ENCODE measurements at places on chromosomes 11 and 22.

GRCh38 chr11:69326622-69327219 lies 32.8 kb downstream of the MYEOV start:
- DNase-seq, result no peak

DNA sequence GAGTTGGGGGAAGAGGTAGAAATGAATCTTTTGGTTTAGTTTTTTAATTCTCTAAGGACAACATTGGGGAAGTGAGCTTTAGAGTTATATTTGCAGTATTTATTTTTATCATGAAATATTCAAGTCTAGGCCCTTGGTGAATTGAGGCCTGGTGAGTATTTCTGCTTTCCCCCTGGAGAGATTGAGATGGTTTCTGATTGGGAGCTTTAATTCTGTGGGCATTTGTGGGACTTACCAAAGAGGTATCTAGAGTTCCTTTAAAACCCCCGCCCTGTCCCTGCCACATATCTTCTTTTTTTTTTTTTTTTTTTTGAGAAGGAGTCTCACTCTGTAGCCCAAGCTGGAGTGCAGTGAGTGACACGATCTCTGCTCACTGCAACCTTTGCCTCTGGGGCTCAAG lies 9.6 kb downstream of the ACO2 start:
- DNase-seq, result no peak

DNA sequence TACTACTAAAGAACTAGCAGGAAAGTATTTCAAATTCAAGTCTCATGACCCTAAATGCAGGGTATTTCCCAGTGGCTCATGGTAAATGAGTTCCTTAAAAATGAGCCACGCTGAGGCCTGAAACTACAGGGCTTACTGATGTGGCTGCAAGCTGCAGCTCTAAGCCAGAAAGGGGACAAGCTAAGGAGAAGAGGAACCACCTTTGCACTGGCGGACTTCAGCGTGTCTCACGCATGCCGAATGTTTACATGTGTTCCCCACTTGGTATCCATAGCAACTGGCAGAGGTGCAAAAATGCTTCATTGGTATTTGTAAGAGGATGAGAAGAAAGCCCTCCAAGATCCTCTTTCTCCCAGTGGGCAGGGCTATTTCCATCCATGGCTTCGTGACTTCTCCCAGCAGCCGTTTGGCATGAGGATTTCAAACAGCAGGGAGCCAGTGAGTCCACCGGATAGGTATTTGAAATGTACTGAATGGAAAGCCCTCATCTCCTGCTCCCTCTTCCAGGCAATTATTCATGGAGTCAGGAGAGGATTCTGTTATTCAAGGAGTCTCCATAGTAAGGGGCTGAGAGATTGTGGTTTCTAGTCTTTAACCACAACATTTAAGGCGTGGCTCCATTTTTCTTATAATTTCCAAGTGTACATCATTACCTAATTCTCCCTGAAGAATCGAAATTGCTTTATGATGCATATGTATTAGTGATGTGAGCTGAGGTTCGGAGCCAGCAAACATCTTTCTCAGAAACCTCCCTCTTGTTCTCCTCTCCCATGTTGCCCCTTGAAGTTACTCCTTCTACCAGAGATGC lies 55.3 kb upstream of the CD44 start:
- peak; percentile 77 for DNase-seq

GRCh38 chr11:69429716-69430491 lies 51.6 kb upstream of the LINC01488 start:
- no peak for DNase-seq

DNA sequence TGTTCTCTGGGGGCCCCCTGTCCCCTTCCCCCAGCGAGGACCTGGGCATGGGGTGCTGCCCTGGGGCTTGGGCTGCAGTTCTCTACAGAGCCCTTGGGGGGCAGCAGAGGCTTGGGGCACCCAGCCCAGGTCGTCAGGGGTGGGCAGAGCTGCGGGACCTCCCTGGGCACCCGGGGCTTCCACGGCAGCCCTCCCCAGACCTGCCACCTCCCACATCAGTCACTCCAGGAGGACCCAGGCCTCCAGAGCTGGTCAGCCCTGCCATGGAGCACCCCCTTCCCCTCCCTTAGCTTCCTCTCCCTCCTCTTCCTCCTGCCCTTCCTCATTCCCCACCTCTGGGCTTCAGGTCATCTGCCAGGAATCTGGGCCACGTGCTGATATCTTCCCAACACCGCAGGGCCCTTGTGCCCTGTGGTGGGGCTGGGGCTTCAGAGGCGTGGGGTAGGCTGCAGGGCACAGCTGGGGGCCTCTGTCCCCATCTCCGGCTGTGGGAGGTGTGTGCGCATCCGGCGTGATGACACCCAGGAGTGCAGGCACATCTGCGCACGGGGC lies 5.8 kb downstream of the TSPAN4 start:
- DNase-seq, result peak; percentile 71

- no peak for DNase-seq
Measured at GRCh38 chr22:43110927-43111623, 525 bp downstream of the BIK start.

DNA sequence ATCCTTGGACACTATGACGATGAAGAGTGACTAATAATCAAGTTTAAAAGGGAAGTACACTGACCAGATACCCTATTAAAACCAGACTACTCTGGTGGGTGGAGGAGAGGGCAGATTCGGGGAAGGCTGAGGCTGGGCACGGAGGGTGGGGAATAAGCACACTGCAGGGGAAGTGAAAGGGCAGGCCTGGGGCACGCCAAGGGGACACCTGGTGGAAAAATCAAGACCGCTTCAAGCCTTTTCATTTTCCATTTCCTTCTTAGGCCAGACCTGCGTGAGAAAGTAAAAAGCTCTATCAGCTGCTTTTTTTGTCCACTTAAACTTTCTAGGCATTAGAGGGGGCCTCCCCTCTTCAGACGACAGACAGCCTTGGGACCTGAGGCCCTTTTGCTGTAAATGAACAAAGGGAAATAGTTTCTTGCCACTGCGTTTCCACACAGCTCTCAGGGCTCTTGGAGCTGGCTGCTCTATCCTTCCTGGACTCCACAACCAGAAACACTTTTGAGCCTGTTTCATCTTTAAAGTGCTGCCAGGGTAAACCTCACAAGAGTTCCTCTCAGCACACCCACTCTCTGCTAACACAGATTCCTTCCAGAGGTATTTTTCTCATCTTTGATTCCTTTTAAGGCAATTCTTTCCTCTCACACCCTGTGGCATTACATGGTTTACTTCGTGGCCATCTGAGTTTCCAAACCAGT lies 25.0 kb upstream of the SERPIND1 start:
- no peak for DNase-seq

GRCh38 chr22:19448739-19449421 lies 1.4 kb upstream of the C22orf39 start:
- peak; percentile 82 for DNase-seq

GRCh38 chr11:111734101-111734953 lies 31.9 kb downstream of the PPP2R1B start:
- DNase-seq, result no peak

DNA sequence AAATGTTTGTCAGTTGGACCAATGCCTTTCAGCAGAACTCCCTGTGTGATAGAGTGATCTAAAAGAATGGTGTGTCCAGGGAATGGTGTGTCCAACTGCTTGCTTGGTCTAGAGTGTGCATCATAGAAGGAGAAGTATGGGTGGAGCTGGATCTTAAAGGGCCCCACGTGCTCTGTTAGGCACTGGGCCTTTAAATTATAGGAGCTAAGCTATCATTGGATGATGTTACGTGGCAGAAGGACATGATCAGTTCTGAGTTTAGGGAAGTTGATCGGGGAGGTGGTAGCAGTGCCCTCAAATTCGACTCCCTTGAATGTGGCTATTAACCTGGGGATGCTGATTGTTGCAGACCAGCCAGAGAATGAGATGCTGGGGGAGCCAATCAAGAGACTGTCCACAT lies 16.4 kb downstream of the STX3 start:
- no peak for DNase-seq

- peak; percentile 12 for DNase-seq
Measured at GRCh38 chr11:102807921-102808320, 10.0 kb upstream of the MMP1 start.

DNA sequence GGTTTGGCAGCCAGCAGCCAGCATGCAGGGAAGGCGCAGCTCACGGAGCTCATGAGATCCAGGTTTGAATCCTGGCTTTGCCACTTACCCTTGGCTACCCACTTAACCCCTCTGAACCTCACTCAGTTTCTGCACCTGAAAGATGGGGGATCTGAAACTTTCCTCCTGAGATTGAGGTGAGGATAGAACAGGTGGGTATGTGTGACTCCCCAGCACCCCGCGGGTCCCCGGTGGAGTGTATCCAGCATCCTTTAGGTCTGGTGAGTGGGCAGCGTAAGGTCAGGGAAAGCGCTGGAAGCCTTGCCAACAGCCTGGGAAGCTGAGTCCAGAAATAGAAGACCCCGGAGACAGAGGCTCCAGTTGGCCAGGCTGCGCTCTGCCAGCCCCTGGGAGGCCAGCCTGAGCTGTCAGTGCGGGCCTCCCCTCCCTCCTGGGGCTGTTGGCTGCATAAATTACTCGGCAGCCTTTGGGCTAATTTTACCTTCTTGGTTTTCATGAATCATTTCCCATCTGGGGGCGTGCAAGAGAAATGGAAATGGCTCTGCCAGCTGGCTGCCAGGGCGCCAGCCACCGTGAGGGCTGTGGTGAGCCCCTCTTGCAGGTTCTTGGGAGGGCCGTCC lies 17.6 kb downstream of the PRDM11 start:
- DNase-seq, result no peak

DNA sequence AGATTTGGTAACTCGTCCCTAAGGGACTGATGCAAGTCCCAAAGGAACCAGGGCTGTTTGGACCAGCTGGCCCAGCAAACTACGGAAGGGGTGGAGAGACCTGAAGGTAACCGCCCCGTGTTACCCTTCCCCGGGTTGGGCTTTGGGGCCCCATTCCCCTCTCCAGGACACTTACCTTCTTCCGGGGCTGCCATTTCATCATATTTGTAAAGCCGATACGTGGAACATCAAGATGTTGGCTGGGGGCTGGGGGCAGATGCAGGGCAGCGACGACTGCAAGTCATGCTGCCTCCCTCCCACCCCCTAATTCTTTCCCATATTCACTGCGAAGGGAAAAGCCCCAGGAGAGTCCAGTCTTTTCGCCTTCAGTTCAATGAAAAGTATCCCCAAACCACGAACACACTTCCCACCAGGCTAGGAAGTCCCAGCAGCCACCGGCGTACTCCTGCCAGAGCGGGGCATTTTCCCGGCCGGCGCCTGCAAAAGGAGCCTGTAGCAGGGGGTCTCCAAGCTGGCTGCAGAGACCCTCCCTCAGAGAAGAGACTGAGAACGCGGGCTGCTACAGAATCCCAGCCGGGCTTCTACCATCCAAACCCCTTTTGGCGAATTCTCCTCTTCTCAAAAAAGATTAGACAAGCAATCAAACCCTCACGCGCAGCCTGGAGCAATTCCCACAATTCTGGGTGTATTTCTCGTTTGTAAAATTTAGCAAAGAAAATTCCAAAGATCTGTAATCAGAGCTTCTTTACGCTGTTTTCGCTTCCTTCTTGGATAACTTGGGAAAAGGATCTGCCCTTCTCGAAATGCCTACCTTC lies 236.7 kb downstream of the TTC28 start:
- peak; percentile 15 for DNase-seq

DNA sequence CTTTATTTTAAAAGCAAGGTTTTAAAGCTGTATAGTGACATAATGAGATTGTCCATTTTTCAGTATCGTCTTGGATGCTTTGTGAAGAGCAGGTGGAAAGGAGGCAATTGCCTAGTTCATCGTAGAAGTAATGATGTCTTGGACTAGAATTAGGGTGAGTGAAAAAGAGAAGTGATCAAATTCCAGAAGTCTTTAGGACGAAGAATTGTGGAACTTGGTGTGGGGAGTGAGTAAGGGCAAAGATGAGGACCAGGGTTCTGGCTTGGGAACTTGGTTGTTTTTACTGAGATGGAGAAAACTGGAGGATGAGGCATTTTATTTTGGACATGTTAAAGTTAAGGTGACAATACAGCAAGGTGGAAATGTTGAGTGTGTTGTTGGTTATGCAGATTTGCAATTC lies 1.2 kb downstream of the ILK start:
- no peak for DNase-seq

DNA sequence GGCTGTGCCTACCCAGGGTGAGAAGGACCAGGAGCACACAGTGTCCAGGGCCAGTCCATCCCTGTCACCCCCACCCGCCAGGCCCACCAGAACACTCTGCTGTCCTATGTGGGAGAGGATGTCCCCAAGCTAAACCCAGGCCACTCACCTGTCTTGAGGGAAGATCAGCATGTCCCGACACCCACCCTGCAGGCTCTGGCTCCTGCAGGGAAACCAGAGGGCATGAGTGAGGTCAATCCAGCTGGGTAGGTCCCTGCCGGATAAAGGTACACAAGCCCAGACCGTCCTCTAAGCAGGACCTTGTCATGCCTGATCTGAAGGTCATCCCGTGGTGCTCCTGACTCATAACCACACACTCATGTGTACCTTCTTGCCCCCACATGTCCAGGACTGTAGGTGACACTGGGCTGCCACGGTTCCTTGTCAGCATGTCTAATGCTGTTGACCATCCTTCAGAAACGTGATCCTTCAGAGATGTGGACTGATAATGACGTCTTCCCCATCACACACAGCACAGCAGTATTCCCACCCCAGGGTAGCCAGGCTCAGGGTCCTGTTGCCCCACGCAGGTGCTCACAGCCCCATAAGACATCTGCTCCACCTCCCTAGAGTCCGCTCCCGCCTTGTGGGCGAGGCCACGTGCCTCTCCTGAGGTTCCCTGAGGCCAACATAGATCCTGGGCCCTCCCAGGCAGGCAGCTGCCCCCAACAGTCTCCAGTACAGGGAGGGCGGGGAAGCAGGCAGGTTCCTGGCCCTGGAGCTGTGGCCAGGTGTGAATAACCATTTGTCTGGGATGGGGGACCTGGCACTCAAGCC lies 6.1 kb downstream of the ARVCF start:
- no peak for DNase-seq

GRCh38 chr11:56066980-56067379 lies 26.1 kb upstream of the OR8I2 start:
- DNase-seq, result no peak

DNA sequence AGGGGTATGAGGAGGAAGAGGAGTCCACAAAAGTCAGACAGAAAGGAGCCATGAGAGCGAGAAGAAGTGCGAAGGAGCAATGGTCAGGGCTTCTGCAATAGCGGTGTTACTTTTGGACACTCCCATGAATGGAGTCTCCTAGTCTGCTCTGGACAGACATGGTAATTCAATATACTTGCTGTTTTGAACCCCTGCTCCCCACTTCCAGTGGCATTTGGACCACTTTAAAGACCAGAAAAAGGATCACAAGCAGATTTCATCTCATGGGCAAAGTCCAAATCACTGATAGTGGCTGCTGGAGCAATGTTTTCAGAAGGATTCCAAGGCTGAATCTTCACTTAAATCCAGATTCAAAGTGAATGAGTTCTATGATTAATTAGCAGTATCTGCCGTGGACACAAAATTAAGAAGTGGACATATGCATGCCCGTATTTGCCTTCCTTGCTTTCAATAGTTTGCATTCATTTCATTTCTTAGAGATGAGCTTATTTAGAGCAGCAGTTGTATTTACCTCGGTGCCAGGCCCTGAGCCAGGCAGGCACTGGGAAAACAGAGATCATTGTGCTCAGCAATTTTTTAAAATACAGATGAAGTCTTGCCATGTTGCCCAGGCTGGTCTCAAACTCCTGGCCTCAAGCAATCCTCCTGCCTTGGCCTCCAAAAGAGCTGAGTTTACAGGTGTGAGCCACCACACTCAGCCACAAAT lies 72.0 kb downstream of the SLC1A2 start:
- no peak for DNase-seq
